ENCODE measurements at places on chromosomes 1 and 21.
A peak's percentile ranks its signal among the peaks of the same experiment; 100 is the strongest.

- no peak for DNase-seq
These were observed 5.9 kb upstream of the SPRR2E start for GRCh38 chr1:153100245-153100644.

GRCh38 chr1:57017200-57017599 is 51.4 kb upstream of the C8B start:
- no peak for DNase-seq

- no peak for DNase-seq
These were observed 114.2 kb upstream of the IPO9 start for GRCh38 chr1:201714542-201715329.

DNA sequence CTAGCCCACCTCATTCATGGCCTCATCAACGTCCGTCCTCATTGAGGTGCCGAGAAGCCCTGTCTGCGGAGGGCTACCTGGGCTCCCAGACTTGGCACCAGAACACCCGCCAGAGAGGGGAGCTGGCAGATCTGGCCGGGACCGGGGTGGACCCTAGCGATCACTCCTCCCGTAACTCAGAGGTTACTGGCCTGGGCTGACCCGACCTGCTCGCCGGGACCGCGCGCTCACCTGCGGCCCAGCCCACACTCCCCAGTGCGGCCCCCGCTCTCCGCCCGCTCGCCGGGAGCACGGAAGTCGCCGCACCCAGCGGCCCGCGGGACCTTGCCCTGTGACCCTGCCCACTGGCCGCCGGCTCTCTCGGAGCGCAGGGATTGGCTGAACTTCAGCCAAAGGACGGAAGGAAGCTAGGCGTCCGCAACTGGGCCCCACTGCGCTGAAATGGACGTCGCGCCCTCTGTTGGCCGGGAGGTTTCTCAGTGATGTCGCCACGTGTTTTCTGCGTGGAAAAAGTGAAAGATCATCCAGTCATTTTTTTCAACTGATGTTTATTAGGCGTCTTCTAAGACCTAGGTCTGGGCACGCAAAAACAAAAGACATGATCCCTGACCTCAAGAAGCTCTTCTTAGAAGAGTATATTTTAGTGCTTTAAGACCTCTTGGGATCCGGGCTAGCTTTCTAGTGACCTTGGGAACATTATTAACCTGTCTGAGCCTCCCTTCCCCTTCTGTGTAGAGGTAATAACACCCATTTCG is at the start of gene SMIM12:
SMIM12 (minus strand) TSS at position 304 of the 755 bp plus-strand sequence. CDS start 3,772 bp downstream, outside the sequence.
- peak; percentile 91 for DNase-seq

- no peak for DNase-seq
These were observed 162.0 kb upstream of the SYT6 start for GRCh38 chr1:114315631-114316030.

- no peak for DNase-seq
These were observed 70.4 kb upstream of the UBE2U start for GRCh38 chr1:64133036-64133435.

GRCh38 chr1:64744492-64745180 is at the start of gene RAVER2:
TSS of gene RAVER2 (plus strand) at chr1:64745075. CDS start at chr1:64745173, 98 bp downstream.
- DNase-seq, result peak; percentile 42

DNA sequence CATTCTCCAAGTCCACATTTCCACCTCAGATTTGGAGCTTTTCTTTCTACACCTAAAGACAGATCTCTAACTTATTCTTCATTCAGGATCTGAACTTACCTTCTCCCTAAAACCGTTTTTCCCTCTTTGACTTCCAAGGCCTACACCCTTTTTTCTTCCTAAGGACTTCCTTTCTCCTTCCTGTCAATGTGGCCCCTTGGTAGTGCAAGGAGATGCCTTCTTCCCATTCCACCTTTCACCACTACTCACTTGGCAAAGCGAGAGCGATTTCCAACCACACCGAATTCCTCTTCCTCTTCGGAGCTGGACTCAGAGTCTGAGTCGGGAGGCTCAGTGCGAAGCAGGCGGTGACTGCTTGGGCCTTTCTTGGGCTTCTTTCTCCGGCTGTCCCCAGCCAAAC is 1.3 kb downstream of the EFCAB14 start:
- no peak for DNase-seq

Data from hippocampal formation (tissue), 2 donors.